ENCODE measurements at places on chromosomes 5 and 9.

DNA sequence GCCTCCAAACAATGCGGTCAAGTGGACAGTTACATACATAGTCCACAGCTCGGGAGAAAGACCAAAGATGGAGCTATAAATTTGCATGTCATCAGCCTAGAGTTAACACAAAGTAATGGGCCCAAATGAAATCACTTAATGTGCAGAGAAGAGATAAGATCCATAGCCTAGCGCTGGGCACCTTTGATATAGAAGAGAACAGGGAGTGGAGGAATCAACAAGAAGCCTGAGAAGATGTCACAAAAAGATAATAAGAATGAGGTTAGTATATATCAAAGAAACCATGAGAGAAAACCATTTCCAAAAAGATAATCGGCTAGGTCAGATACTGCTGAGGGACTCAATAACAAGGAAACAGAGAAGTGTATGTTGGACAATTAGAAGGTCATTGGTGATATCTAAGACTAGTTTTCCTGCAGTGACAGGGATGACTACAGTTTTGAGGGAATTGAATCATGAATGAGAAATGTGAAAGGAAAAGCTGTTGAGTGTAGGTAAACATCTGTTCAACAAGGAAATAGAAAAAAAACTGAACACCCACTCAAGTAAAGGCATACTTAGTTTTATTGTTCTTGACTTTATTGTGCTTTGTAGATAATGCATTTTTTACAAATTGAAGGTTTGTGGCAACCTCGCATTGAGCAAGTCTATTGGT, 68.7 kb upstream of the CDH6 start:
- no peak for DNase-seq

GRCh38 chr5:117461966-117462365, 887.3 kb upstream of the SEMA6A start:
- DNase-seq: no peak

GRCh38 chr5:51881901-51882300, 498.7 kb downstream of the ISL1 start:
- DNase-seq: no peak

- no peak for DNase-seq
These were observed 188.3 kb downstream of the GADD45G start for GRCh38 chr9:89793124-89793495.

DNA sequence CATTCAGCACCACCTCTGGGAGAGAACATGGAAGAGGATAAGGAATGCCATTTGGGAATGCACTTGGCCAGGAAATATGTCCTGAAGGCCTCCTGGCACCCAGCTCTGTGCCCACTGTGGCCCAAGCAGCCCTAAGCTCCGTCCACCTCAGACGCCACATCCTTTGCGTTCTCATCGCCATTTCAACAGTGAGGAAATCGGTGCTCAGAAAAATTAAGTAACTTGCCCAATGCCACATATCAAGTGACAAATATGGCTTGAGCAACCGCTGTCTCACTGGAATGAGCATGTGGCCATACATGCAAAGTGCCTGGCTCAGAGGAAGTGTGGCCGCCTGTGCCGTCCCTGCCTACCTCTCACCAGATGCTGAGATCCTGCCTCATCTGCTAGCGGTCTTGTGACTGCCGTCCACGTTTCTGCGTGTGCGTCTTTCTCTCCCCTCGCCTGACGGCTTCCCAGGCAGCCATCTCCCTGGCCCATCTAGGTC, 984 bp upstream of the DOK3 start:
- DNase-seq: no peak

GRCh38 chr5:86525622-86526021, 92.1 kb upstream of the COX7C start:
- DNase-seq: no peak

DNA sequence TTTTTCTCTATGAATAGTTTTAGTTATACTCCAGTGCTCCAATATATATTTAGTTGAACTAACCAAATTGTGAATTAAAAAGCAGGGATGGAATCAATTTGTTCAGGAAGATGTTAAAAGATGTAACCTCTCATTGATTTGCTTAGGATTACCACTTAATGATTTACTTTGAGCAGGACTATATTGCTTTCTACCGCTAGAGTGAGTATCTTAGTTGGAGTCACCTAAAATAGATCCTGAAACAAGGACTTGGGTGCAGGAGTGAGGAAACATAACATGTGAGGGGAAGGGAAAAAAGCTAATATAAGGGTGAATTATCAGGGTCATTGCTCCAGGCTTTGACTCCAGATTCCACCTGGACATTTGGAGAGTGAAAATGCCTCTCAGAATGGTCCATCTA, 2277.4 kb upstream of the C9orf72 start:
- no peak for DNase-seq

DNA sequence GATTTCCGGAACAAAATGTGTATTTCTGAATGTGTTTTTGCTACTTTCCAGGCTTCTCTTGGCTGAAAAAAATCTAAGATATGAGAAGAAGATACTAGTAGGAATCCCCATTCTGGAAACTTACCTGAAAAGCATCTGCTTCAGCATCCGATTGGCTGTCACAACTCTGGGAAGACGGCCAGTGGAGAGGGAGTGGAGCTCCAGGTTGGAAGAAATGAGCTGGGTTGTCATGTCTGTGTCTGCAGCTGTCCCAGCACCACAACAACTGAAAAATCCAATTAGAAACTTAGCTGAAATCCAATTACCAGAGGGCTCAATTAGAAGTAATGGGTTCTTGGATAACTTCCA, 3.0 kb downstream of the PSMB7 start:
- no peak for DNase-seq

DNA sequence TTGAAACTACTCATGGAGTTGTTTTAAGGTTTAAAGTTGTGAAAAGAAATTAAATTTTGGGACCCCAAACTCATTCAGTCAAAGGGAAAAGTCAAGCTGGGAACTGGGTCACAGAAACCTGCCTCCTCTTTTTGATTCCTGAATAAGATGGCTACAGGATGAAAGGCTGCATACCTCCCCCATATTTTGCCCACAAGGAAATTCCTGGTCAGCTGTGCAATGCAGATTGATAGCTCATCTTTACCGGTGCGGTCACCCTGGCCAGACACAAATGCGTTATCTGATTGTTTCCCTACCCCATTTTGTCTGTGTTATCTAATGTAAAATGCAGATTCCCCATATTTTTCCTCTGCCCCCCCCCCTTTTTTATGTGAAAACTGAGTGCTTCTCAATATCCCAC, 1.3 kb downstream of the HAVCR2 start:
- no peak for DNase-seq

GRCh38 chr9:121670431-121670830, 19.0 kb downstream of the DAB2IP start:
- DNase-seq: no peak

GRCh38 chr9:86660146-86660943, 287.0 kb downstream of the GAS1 start:
- DNase-seq: no peak

GRCh38 chr9:76374783-76375559, 19.3 kb downstream of the RFK start:
- peak; percentile 41 for DNase-seq

DNA sequence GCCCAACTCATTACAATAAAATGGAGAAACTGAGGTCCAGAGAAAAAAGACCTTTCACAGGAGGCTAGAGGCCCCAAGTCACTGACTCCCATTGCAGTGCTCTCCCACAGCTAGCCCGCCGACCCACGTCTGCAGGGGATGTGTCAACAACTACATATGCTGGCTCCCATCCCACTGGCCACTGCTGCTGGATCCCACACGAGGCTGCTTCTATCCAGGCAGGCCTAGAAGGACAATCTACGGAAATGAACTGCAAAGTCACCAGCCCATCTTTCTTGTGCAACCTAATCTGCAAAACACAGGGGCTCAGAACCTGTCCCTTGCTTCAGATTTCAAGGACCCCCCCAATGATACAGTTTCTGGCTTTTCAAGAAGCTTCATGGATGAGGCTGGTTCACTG, 24.0 kb downstream of the RAPGEF1 start:
- no peak for DNase-seq

DNA sequence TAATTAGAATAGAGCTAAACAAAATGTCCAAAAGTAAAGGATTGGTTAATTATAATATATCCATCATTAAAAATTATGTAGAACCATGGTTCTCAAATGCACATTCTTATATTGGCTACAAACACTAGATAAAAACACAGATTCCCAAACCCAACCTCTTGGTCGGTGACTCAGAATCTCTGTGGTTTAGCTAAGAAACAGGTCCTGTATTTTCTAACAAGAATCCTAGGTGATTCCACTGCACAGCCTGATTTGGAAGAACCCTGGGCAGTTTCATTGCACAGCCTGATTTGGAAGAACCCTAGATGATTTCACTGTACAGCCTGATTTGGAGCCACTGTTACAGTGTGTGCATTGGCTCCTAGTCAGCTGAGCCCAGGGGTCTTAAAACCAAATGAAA, 67.9 kb downstream of the KIAA1958 start:
- no peak for DNase-seq

DNA sequence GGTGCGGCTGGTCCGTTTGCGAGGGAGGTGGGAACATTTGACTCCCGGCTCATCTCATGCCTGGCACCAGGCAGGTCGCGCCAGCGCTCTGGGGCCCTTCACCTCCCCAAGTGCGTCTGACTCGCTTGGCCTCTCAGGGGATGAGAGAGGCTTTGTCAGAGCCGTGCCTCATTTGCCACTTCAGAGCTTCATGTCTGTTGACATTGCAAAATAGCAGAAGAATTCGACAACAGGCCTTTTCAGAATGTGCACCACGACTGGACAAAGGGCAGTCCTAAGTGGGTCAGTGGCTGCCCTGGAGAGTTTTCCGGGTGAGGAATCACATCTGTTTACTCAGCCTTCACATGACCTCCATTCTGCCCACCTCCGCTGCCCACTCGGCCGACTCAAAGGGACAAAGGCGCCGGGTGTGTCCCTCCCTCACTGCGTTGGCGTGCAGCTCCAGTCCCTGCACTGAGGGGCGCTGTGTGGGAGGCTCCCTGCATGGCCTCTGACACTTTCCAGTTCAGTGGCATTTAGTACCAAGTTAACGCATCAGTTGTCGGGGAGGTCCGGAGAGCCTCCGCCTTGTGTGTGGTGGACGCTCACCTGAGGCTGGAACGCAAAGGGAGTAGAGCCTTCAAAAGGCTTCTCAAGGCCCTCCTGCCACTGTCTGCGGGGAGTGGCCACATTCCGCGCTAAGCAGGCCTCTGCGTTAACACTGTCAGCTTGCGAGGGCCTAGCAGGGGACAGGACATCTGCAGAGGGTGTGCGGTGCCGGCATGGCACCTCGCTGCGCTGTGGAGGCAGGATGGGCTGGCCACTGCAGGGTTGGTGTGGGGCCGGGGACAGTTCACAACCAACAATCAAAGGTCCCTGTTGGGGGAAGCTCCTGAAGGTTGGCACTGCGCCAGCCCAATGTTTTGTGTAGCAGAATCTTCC, 171.5 kb downstream of the NXNL2 start:
- no peak for DNase-seq

Measured in HEK293T (cell line).